Vagina (tissue), 2 donors: ENCODE measurements at places on chromosomes 11 and 22. TPM values are rescaled to one million over a fixed set of nuclear protein-coding genes. Genes with fewer than 3 reads are reported as not detected.
A peak's percentile ranks its signal among the peaks of the same experiment; 100 is the strongest.

The CD3E gene
- 6.9 TPM for total RNA-seq

The OR2AG2 gene
- not detected for total RNA-seq

The ARHGAP20 gene
- total RNA-seq: 3.4 TPM

The PTPN5 gene
- 0.49 TPM for total RNA-seq

The MS4A6E gene
- 3.4 TPM for total RNA-seq

- DNase-seq: no peak
These were observed 13.4 kb upstream of the DAGLA start for GRCh38 chr11:61666684-61667297.

The KREMEN1 gene
- total RNA-seq: 24.6 TPM

The SCGB2A2 gene
- not detected for total RNA-seq

DNA sequence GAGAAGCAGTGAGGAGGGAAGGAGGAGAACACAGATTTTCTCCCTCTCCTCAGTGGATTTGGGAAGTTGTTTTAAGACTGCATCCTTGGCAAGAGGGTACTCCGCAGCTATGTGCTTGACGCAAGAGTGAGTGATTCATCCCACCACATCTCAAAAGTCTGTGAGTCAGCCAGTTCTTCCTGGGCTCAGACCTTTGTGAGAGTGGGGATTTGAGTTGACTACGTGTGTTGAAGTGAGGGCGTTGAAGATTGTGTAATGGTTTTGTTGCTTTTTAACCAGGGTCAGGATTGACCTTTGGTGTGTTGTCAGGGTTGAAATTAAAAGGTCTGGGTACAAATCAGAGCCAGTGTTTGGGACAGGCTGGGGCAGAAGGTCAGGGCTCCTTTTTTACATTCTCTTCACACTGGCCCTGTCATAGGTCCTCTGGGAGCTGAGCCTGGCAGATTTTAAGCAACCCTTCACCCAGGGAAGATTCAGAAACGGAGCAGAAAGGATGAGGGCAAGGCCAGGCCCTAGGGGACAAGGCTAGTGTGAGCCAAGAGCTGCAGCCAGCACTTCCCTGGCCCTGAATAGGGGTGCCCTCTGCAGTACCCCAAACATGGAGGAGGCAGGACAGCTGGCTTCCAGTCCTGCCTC lies 4.2 kb upstream of the C11orf86 start:
- peak; percentile 96 for DNase-seq

The CRYAB gene
- 161 TPM for total RNA-seq

- DNase-seq: no peak
These were observed 3.6 kb downstream of the DUSP8 start for GRCh38 chr11:1568441-1568911.

The PHLDA2 gene
- 43.5 TPM for total RNA-seq

The CPT1A gene
- 80.8 TPM for total RNA-seq

DNA sequence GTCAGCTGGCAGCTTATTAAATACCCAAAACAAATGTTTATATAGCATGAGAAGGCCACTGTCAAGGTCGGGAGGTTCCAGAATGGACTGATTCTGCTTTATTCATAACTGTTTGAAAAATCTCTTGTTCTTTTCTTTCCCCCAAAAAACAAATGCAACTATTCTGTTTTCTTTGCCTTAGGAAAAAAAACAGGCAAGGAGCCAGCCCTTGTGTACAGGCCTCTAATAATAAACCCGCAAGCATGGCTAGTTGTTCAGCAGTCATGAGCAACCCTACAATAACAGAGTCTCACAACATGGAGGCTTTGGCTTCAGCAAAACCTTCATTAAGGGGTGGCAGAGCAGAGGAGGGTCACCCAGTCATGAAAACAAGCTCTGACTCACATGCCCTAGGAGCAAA lies 191.7 kb downstream of the KIRREL3 start:
- no peak for DNase-seq

The ANO3 gene
- total RNA-seq: not detected

- no peak for DNase-seq
These were observed 1.1 kb downstream of the CALCB start for GRCh38 chr11:15074206-15075161.

DNA sequence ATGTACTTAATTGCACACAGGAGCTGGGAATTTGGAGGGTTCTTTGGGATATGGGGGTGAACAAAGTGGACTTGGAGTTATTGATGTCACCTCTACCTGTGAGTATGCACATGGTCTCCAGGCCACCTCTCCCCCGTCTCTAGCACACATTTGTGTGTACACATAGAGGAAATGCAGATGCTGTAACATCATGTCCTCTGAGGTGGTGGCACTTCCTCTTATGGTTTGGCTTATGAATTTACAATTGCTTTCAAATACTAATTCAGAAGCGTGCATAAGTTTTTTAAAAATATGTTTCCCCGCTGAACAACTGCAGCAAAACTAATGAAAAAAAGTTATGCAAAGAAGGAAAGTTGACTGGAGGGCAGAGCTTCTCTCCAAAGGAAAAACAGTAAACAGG lies 152.0 kb upstream of the TENM4 start:
- no peak for DNase-seq

The RASL10A gene
- not detected for total RNA-seq

The CDHR5 gene
- not detected for total RNA-seq

The CNTN5 gene
- total RNA-seq: 0.25 TPM

DNA sequence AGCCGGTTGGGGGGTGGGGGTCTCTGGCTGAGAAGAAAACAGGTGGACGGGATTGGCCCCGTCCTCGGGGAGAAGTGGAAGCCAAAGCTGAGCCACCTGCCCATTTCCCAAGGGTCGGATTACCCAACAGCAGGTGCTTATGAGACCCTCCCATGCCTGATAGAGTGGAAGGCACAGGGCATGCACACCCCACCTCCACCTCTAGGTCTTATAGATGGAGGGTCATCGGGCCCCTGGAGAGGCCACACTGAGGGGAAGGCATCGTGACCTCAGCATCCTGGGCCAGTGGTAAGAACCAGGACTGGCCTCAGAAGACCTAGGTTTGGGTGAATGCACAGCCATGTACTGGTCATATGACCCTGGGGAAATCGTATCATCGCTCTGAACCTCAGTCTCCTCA lies 85.9 kb downstream of the BUD13 start:
- DNase-seq: peak; percentile 70

DNA sequence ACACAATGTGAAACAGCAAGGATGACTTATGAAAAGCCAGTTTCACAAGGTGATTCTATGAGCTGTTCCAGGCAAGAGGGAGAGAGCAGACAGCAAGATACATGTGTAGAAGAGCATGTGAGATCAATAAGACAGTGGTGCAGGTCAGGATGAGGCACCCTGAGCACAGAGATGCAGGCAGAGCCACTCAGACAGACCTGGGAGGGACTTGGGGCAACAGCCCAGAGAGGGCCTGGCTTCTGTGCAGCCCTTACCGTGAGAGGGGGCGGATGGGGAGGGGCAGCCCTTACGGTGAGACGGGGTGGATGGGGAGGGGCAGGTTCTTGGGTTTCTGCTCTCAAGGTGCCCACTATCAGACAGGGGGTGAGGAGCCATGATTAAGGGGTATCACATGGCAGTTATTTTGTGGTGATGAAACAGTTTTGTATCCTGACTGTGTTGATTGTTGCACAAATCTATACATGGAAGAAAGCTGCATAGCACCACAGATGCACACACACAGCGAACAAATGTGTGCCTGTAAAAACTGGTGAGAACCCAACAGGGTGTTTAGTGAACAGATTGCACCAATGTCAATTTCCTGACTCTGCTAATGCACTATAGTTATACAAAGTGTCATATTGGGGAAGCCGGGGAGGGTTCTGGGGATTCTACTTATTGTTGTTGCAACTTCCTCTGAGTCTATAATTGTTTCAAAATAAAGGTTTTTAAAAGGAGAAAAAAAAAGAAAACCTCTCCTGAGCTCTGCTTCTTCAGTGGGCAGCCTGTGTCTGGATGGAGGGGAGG lies 5.2 kb upstream of the C22orf42 start:
- DNase-seq: no peak

- DNase-seq: no peak
These were observed 43.9 kb upstream of the DLAT start for GRCh38 chr11:111981270-111981669.

- DNase-seq: no peak
These were observed 126.9 kb downstream of the APIP start for GRCh38 chr11:34789196-34789834.

DNA sequence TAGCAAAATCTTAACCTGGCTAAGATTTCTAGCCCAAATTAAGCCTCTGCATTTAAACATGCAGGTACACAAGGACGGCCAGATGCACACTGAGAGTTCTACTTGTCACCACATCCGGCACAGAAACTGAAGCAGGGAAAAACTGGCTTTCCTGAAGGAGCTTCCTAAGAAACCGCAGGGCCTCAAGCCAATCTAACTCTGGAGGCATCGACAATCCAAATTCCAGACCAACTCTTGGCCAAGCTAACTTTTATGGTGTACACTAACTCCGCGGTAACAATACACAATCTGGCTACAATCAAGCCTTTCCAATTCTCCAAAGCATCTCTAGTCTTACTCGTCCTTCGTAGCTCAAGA lies 1.2 kb downstream of the MSANTD2 start:
- DNase-seq: no peak

GRCh38 chr11:12087075-12088004 lies 23.1 kb upstream of the MICAL2 start:
- DNase-seq: no peak

DNA sequence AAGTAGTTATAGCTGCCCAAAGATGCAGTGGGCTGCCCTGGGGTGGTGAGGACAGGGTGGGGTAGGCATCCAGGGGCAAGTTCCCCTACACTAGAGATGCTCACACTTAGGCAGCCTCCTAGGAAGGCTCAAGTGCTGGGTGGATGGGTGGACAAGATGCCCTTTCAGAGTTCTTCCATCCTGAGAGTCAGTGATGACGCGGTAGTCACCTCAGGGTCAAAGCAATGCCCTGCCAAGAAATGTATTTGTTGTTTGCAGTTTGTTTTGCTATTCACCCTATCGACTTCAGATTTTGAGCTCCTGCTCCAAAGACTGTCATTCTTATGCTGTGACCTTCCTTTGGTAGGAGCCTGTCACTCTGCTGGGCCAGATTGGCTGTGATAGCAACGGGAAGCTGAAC lies 18.9 kb downstream of the POLA2 start:
- DNase-seq: no peak

- DNase-seq: no peak
These were observed 227.7 kb upstream of the TENM4 start for GRCh38 chr11:79668575-79668974.

DNA sequence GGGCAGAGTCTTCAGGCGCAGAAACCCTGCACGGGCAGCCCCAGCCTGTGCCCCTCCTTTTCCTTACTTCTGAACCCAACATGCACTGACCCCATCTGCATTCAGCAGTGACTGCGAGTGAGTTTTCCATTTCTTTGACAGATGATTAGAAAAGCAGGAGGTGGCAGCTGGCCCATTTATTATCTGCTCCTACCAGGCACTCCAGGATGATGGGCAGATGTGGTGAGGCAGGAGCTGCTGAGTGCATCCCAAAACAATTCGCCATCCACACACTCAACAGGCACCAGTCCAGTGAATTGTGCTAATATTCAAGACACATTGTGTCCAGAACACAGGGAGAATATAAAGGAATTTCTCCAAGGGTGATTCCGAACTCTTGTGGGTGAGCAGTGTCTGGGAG lies 208.5 kb downstream of the TENM4 start:
- DNase-seq: no peak

- DNase-seq: no peak
These were observed 4.5 kb downstream of the RIN1 start for GRCh38 chr11:66331542-66332370.

The CFL1 gene
- 589 TPM for total RNA-seq

The APOA5 gene
- total RNA-seq: not detected

- no peak for DNase-seq
These were observed 1.6 kb upstream of the LRRC55 start for GRCh38 chr11:57180081-57180561.

DNA sequence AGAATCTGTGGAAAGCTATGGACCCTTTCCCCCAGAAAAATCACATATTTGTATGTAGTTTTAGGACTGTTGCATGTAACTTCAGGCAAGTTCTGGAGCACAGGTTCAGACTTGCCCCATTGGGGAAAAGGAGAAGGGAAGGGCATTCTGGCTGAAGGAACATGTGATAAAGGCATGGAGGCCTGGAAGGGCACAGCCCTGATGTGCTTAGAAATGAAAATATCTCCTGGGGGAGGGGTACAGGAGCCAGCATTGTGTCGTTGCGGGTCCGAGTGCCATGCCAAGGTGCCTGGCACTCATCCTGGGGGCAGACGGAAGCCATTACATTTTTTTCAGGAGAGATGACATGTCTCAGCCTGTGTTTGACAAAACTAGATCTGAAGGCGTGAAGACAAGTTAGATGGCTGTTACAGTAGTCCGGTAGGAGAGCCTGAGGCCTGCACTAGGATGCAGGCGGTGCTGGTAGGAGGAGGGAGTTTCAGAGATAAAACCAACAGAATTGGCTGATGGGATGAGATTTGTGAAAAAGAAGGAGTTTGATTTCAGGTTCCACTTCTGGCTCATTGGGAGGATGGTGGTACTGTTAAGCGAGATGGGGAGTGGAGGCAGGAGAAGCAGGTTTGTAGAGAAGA lies 96.9 kb downstream of the TEAD1 start:
- peak; percentile 78 for DNase-seq

GRCh38 chr11:19394525-19395016 lies 153.8 kb upstream of the E2F8 start:
- no peak for DNase-seq

- peak; percentile 25 for DNase-seq
These were observed 546.4 kb downstream of the TBC1D22A start for GRCh38 chr22:47308886-47309285.

The BTG4 gene
- total RNA-seq: not detected

The CLCF1 gene
- total RNA-seq: 20.6 TPM

DNA sequence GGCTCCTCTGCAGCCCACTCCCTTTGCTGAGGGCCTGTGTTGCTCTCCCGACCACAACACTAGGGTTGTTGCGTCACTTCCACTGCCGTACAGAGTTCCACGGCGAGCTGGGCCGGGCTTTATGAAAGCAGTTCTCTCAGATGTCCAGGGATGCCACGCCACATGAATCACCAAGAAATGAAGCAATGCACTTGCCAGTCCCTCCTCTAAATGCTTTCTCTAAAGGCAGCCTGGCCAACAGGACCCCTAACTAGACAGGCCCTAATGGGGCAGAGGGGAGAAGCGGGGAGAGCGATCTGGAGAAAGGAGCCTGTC lies 188.7 kb downstream of the CTTN start:
- DNase-seq: no peak
